ENCODE measurements at places on chromosomes 5 and 9.

- no peak for DNase-seq
These were observed 644.3 kb downstream of the ACTL7B start for GRCh38 chr9:108211411-108211955.

- DNase-seq: no peak
These were observed at the start of gene SYK for GRCh38 chr9:90801241-90801972. SYK (plus strand) TSS chr9:90801819; CDS start chr9:90843899, 42,080 bp downstream.

GRCh38 chr5:132003170-132003744 is 8.2 kb downstream of the ACSL6 start:
- DNase-seq: no peak

GRCh38 chr5:146103594-146103993 is 1.8 kb downstream of the PLAC8L1 start:
- no peak for DNase-seq

DNA sequence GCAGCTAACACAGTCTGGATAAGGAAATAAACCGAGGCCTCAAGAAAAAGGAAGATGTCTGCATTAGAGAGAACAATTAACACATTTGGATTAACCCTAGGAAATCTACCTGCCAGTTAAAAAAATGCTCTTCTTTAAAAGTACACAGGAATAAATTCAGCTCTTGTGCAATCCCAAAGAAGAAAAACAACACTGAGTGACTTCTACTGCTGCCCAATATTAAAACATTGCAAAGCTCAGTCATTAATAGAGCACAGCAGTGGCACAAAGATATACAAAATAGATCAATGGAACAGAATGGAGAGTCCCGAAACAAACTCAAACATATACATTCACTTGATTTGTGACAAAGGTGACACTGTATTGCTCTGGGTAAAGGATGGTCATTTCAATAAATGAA is 119.7 kb downstream of the GNAQ start:
- no peak for DNase-seq
